ENCODE measurements at places on chromosomes 12 and 14. TPM values are rescaled to one million over a fixed set of nuclear protein-coding genes. Genes with fewer than 3 reads are reported as not detected.

Gene KRT81
- 0.13 TPM for total RNA-seq

Gene SYNE3
- total RNA-seq, result 10.2 TPM

Gene SYNDIG1L
- under 0.01 TPM for total RNA-seq

Gene PRICKLE1
- total RNA-seq, result 2.6 TPM

Gene FOXG1
- 1.6 TPM for total RNA-seq

Gene HOXC4
- total RNA-seq, result 1.2 TPM

Gene NGB
- not detected for total RNA-seq

Gene LUM
- 115 TPM for total RNA-seq

Gene REP15
- 2.4 TPM for total RNA-seq

Gene NTS
- 0.39 TPM for total RNA-seq

Gene CMKLR1
- total RNA-seq, result 5.4 TPM

Gene CLEC4A
- total RNA-seq, result 0.07 TPM

Gene IL23A
- total RNA-seq, result not detected

Gene FBLN5
- total RNA-seq, result 54.9 TPM

Gene CMAS
- total RNA-seq, result 26.0 TPM

Gene GARIN6
- not detected for total RNA-seq

Gene RNASE2
- total RNA-seq, result not detected

Gene DNAH10
- 0.46 TPM for total RNA-seq

Gene SOS2
- total RNA-seq, result 20.1 TPM

Gene GPR137C
- 0.33 TPM for total RNA-seq

All from smooth muscle cell of the pulmonary artery (primary cell).